ENCODE measurements at places on chromosomes 3 and 15.

DNA sequence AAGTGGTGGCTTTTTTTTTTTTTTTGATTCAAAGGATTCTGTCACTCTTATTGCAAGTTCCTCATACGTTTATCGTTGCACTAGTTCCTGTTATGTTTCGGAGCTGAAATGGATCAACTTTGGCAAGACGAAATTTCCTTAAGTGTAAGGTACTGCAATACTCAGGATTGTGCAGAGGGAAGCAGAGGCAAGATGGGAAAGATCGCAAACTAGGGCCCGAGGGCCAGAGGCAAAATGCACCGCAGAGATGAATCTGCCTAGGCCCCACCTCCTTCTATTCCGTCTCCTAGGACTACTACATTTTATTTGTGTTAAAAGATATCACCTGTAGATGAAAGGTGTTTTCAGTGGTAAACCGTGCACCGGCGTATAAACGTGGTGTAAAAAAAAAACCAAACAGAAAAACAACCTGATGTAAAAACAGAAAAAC, 331 bp downstream of the RNU6-1 start:
- peaks cover 13% of the 10 kb centered on the region for H3K27me3 ChIP-seq
- peak overlapping the region; percentile 97 for H3K27ac ChIP-seq
- H3K36me3 ChIP-seq, result peaks cover 3% of the 10 kb centered on the region
- peak; percentile 55 for DNase-seq
- H3K4me3 ChIP-seq, result peak overlapping the region; percentile 82

DNA sequence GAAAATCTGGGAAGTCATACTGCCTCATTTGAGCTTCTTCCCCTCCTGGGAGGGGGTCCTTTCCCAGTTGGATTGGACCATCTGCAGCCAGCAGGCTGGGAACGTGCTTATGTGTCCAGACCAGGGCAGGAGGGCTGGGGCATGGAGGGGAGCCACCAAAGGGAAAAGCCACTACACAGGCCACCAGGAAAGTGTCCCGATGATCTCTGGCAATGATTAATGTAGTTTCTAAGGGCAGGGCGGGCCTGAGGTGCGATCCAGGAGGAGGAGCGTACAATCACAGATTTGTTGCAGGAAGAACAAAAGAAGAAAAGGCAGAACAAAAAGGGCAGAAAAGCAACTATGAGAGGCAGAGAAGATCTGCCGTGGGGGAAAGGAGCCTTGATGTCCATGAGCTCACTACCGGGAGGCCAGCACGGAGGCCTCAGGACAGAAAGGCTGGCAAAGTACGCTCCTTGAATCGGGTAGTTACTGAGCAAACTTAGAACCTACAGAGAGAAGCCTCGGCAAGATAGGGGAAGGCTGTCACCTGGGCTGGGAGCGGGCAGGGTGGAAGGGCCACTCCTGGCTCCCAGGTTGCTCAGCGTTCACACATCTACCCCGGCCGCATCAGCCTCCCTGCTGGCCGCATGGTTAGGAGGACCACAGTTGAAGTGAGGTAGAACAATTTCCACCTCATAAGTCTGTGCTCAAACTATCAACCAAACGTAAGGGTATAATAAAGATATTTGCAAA, 79.5 kb upstream of the PCSK6 start:
- H3K36me3 ChIP-seq, result no peaks in the 10 kb centered on the region
- H3K27ac ChIP-seq, result no peak overlapping the region
- H3K4me3 ChIP-seq, result no peak overlapping the region
- H3K27me3 ChIP-seq, result peaks cover 7% of the 10 kb centered on the region
- no peaks in the 10 kb centered on the region for H3K4me1 ChIP-seq

DNA sequence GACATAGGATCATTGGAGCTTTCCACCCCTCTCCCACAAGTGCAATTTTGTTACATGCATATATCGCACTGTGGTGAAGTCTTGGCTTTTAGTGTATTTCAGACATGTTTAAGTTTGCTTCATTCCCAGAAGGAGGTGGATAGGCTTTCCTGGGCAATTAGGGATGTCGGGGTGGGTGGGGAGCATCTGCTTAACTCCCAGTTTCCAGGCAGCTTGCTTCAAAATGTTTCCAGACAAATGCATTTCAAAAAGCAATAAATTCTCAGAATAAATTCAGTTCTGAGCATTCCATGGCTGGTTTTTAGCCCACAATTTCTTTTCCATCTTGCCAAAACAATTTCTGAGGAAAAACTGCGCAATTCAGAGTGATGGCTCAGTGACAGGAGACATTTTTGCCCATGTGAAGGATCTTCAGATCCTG, 227.7 kb upstream of the ZPLD1 start:
- H3K27ac ChIP-seq, result no peak overlapping the region
- no peaks in the 10 kb centered on the region for H3K4me1 ChIP-seq
- H3K36me3 ChIP-seq, result no peaks in the 10 kb centered on the region

GRCh38 chr3:33882296-33882695, 83.9 kb downstream of the PDCD6IP start:
- no peaks in the 10 kb centered on the region for H3K36me3 ChIP-seq
- H3K4me3 ChIP-seq, result no peak overlapping the region
- H3K4me1 ChIP-seq, result peaks cover 4% of the 10 kb centered on the region

- no peaks in the 10 kb centered on the region for H3K36me3 ChIP-seq
- H3K27me3 ChIP-seq, result no peaks in the 10 kb centered on the region
- no peak for DNase-seq
- H3K27ac ChIP-seq, result no peak overlapping the region
- no peaks in the 10 kb centered on the region for H3K4me1 ChIP-seq
Observed at GRCh38 chr3:141063831-141064230, 12.7 kb downstream of the SPSB4 start.

GRCh38 chr15:81749716-81750375, 296.0 kb downstream of the MEX3B start:
- H3K36me3 ChIP-seq, result no peaks in the 10 kb centered on the region
- no peaks in the 10 kb centered on the region for H3K4me1 ChIP-seq
- H3K27me3 ChIP-seq, result no peaks in the 10 kb centered on the region
- H3K4me3 ChIP-seq, result no peak overlapping the region
- no peak overlapping the region for H3K27ac ChIP-seq

GRCh38 chr3:37144806-37145205, 29.6 kb downstream of the LRRFIP2 start:
- H3K4me3 ChIP-seq, result no peak overlapping the region
- no peak for DNase-seq
- peaks cover 17% of the 10 kb centered on the region for H3K4me1 ChIP-seq
- peaks cover 39% of the 10 kb centered on the region for H3K36me3 ChIP-seq
- no peaks in the 10 kb centered on the region for H3K27me3 ChIP-seq
- no peak overlapping the region for H3K27ac ChIP-seq

- H3K4me1 ChIP-seq, result peaks cover 7% of the 10 kb centered on the region
- no peak overlapping the region for H3K4me3 ChIP-seq
- H3K27me3 ChIP-seq, result no peaks in the 10 kb centered on the region
- no peak overlapping the region for H3K27ac ChIP-seq
Observed at GRCh38 chr3:113105093-113105449, 106.3 kb upstream of the BOC start.

- H3K36me3 ChIP-seq, result no peaks in the 10 kb centered on the region
- no peak for DNase-seq
- no peak overlapping the region for H3K4me3 ChIP-seq
- H3K27me3 ChIP-seq, result no peaks in the 10 kb centered on the region
- H3K4me1 ChIP-seq, result peaks cover 3% of the 10 kb centered on the region
- H3K27ac ChIP-seq, result no peak overlapping the region
Observed at GRCh38 chr3:69791106-69791505, 51.8 kb downstream of the MITF start.

- peaks cover 9% of the 10 kb centered on the region for H3K36me3 ChIP-seq
- no peak overlapping the region for H3K4me3 ChIP-seq
- no peak for DNase-seq
- no peak overlapping the region for H3K27ac ChIP-seq
Observed at GRCh38 chr3:14490831-14491230, 49.3 kb downstream of the GRIP2 start.

GRCh38 chr3:49277383-49277775, 347 bp upstream of the C3orf62 start:
- H3K36me3 ChIP-seq, result peaks cover 38% of the 10 kb centered on the region
- no peak for DNase-seq
- H3K27me3 ChIP-seq, result no peaks in the 10 kb centered on the region

DNA sequence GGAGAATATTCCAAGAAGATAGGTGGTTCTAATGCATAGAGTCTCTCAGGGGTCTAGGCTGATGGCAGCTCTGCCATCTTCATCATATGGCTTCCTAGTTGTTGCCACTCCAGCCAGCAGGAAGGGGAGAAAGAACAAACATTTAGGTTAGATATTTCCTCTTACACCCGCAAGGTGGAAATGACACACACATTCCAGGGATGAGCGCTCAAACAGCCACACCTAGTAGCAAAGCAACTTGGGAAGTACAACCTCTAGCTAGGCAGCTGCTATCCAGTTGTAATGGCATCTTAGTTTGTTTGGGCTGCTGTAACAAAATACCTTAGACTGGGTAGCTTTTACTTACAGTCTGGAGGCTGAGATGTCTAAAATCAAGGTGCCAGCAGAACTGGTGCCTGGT, 51.9 kb upstream of the ADAMTSL3 start:
- no peak for DNase-seq
- H3K4me3 ChIP-seq, result no peak overlapping the region
- H3K27ac ChIP-seq, result no peak overlapping the region
- no peaks in the 10 kb centered on the region for H3K4me1 ChIP-seq

- H3K4me1 ChIP-seq, result peaks cover 86% of the 10 kb centered on the region
- H3K4me3 ChIP-seq, result peak overlapping the region; percentile 78
- no peak for DNase-seq
- H3K36me3 ChIP-seq, result peaks cover 59% of the 10 kb centered on the region
Observed at GRCh38 chr15:92915766-92916435, 15.8 kb downstream of the CHD2 start.

DNA sequence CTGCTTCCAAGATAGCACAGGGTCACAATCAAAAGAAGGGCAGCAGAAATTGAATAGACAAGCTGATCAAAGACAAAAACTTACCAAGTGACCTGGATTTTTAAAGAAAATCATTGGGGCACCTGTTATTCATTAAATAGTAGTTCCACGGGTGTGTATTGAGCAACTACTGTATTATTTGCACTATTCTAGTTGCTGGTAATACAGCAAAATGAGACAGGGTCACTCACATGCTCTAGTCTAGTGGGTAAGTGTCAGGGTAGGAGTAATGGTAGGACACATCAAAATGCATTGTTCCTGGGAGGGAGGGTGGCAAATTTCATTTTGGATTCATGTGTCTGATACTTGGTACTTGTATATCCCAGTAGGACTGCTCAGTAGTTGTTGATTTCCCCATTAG, 127.9 kb downstream of the SQOR start:
- H3K4me3 ChIP-seq, result no peak overlapping the region
- H3K36me3 ChIP-seq, result no peaks in the 10 kb centered on the region
- H3K27me3 ChIP-seq, result peaks cover 23% of the 10 kb centered on the region
- H3K27ac ChIP-seq, result no peak overlapping the region
- DNase-seq, result no peak

DNA sequence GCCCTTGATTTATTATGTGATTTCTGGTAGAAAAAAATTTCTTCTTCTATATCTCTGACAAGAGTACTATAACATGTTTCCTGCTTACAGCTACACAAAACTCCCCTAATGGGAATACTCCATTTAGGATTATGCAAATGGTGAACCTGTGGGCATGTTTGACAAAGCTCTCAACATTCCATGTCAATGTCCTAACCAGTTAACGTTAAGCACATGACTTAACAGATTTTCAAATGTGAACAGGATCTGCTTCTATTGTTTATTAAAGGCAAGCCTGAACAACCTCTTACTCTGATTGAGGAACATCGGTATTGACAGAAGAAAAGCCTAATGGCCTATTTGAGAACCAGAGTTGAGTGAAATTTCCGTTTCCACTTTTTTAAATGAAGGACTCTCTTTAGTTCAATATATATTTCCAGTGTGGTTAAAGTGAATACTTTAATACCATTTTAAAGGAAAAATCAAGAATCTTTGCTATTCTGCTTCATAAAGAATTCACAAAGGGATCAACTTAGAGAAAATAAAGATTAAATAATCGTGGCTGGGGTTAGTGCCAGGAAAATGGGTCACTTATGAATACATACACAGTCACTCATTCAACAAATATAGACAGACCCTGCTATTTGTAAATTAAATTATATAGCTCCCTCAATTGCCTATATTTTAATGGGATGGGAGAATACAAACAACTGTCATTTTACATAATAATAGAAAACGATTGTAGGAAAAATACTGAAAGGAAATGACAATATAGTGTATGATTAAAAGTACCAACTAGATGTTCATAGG, 300.3 kb upstream of the CBLB start:
- H3K27me3 ChIP-seq, result no peaks in the 10 kb centered on the region
- no peaks in the 10 kb centered on the region for H3K36me3 ChIP-seq
- peaks cover 33% of the 10 kb centered on the region for H3K4me1 ChIP-seq
- no peak for DNase-seq

DNA sequence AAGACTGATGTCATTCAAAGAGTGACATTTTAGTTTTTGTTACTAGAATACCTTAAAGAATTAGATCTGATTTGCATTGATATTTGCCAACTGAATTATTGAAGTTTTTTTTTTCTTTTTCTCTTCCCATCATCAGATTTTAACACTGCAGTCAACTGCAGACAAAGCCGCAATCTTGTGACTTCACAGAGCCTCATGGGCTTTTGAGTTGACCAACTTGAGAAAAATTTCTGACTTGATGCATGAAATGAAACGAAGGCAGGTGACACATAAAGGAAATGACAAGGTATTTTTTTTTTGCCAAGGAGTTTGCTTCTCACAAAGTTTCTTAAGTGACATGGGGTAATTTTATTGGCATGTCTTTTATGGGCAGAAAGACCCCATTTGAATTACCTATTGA, 383.7 kb downstream of the GAP43 start:
- H3K4me1 ChIP-seq, result no peaks in the 10 kb centered on the region
- no peak overlapping the region for H3K27ac ChIP-seq
- no peak for DNase-seq
- H3K27me3 ChIP-seq, result peaks cover 4% of the 10 kb centered on the region

DNA sequence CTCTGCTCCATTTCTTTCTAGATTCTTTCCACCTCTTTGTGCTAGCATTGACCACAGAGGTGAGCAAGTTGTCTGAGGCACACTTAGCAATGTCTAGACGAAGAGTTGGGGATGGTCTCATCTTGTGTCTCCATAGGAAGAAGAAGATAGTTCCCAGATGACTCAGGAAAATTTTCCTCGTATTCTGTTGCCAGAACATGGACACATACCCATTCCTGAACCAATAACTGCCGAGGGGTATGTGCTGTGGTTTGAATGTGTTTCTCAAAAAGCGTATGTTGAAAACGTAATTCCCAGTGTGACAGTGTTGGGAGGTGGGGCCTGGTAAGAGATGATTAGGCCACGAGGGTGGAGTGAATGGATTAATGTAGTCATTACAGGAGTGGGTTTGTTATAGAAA, 107.5 kb upstream of the GALNT15 start:
- H3K27me3 ChIP-seq, result no peaks in the 10 kb centered on the region
- no peak overlapping the region for H3K27ac ChIP-seq
- H3K36me3 ChIP-seq, result no peaks in the 10 kb centered on the region
- no peak for DNase-seq
- H3K4me3 ChIP-seq, result no peak overlapping the region

- no peaks in the 10 kb centered on the region for H3K36me3 ChIP-seq
- H3K4me3 ChIP-seq, result no peak overlapping the region
- peak; percentile 74 for DNase-seq
Observed at GRCh38 chr3:49602877-49603411, 48.7 kb downstream of the BSN start.

All from activated CD4-positive, alpha-beta T cell treated with anti-CD3 and anti-CD28 coated beads for 36 hours (primary cell).